ENCODE measurements at places on chromosomes 12 and 14. TPM values are rescaled to one million over a fixed set of nuclear protein-coding genes. Genes with fewer than 3 reads are reported as not detected.
A peak's percentile ranks its signal among the peaks of the same experiment; 100 is the strongest.

DNA sequence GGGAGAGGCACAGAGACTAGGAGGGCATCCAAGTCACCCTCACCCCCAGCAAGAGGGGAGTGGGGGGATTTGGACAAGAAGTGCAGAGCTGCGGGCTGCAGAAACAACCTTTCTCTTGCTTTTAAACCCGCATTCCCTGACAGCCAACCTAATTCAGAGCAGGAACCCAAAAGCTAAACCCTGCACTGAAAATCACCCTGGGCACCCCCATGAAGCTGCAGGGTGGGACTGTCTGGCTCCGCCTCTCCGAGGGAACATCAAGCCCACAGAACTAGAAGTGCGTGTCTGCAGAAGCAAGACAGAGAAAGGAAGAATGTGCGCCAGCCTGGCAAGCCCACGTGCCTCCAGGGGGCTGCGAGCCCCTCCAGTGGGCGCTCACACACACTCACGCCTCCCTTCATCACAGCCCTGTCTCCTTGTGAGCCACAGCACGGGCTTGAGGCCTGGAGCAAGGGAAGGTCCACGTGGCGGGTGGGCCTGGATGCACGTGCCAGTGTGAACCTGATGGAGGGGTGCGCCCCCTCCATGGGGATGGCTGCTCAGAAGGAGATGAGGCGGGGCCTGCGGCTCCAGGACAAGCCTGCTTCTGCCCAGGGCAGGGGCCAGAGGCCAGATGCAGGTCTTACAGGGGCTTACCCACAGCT is 27.8 kb upstream of the PNMA1 start:
- DNase-seq: no peak

DNA sequence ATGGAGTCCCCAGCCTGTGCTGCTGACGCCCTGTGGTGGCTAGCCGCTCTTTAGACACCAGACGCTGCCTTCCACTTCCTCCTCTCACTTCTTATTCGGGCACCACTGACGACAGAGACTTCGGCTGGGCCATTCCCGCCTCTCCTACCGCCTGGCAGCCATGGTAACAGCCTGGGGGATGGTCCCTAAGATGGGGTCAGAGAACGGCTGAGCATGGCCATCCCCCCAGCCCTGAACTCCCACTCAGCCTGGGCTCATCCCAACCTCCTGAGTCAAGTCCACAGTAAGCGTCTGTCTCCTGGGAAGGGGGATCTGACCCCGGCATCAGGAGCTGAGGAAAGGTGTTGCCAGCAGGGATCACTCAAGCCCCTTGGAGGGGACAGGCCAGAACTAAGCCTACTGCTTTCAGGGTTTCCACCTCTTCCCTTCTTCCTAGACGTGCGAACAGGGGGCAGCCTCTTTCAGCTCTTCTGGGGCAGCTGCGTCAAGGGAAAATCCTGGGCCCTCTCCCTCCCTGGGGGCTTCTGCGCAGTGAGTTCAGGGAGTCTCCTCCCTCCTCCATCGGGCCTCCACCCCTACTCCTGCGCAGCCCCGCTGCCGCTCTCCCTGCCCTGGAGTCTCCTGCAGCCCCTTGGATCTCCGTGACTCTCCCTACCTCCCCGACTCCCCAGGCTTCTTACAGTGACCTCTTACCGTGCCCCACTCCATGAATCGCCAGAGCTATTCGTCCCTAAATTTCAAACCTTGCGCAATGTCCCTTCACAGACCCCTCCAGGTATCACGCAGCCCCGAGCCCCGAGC is 643 bp upstream of the TAMALIN start:
- DNase-seq: no peak

DNA sequence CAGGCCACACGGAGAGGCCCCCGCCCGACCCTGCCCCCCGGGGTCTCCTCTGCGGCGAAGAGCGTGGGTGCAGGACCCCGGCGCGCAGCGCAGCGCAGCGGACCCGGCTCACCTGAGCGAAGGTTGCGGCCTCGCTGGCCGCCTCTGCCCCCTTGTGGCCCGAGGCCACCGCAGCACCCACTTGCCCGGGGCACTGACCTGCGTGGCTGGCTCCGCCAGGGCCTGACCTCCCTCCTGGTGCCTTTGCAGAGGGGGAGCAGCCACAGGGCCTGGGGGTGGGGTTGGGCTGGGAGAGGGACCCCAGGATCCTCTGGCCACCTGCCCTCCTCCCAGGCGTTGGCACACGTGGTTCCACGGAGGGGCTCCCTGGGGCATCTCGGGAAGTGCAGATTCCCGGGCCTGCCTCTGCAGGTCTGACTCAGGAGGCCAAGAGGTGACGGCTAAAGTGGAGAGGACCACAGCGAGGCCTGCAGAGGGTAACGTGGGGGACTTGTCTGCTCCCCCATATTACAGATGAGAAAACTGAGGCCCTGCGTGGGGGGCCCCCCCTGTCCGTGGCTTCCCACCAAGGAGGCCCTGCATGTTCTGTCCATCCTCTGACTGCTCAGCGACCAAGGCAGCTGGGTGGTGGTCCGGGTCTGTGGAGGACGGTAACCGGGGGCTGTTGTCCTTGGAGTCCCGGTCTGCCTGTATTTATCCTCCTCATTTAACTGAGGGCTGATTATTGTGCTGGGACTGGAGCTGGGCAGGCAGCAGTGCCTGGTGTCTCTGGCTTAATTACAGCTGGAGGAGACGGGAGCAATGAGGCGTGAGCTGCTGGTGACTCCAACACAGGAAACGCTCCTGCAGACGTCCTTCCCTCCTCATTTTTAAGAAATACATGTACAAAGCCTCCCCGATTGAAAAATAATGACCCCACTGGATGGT is 67.9 kb upstream of the BEGAIN start:
- peak; percentile 43 for DNase-seq

GRCh38 chr14:100469632-100470522 is 117.3 kb downstream of the BEGAIN start:
- no peak for DNase-seq

GRCh38 chr12:4051596-4051995 is 178.4 kb upstream of the PARP11 start:
- DNase-seq: no peak

GRCh38 chr12:9378430-9378835 is 170.2 kb upstream of the PZP start:
- DNase-seq: peak; percentile 17

GRCh38 chr14:61872452-61872851 is 110.2 kb downstream of the SNAPC1 start:
- DNase-seq: no peak

- no peak for DNase-seq
These were observed 42.2 kb upstream of the APPL2 start for GRCh38 chr12:105278043-105278697.

DNA sequence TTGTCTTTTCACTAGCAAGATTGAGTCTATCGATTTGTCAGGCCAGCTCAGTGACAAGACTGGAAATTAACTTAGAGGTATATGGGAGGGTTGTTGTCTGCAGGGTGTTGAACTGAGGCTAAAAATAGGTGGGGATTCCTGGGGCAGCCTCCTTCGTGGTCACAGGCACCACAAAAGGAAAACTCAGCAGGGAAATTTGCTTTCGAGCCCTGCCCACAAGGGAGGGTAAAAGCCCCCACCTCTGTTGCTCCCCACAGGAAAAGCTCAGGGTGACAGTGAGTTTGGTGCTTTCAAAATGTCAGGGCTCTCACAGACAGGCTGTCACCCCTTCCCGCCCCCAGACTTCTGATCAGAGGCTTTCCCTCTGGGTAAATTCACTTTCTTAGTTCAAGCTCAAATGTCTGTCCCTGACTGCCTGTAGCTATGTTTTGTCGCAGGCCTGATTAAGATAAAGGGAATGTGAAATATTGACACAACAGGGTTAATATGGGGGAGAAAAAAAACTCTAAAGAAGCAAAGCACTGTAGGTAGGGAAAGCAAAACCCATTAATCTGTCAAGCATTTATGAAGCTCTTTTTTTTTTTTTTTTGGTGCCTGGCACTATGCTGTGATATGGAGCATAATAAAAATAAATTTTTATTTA is 11.7 kb upstream of the NFKBIA start:
- DNase-seq: peak; percentile 44

- DNase-seq: no peak
These were observed 39.5 kb downstream of the PPM1H start for GRCh38 chr12:62895351-62895877.

The ERP27 gene
- not detected for total RNA-seq

The KSR2 gene
- total RNA-seq: 0.20 TPM

The ADAMTS20 gene
- not detected for total RNA-seq

Measured in M059J (cell line).